ENCODE measurements at places on chromosomes 2 and 18.

DNA sequence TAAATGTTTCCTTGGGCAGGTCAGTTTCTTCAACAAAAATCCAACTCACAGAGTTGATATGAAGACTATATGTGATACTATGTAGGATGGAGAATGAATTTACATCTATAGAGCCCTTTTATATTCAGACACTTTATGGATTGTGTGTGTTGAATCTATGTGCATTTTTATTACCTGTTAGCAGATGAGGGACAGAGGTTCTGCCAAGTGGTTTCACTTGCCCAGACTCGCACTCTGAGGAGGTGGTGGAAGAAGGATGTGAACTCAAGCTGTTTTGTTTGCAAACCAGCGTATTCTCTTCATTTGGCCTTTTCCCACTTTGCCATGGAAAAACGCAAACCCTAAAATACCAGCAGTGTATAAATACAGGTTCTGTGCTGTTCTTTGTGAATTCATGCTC, 237.6 kb downstream of the TDRD15 start:
- DNase-seq, result no peak

- DNase-seq, result no peak
Measured at GRCh38 chr2:43406651-43407279, 180.4 kb upstream of the ZFP36L2 start.

- no peak for DNase-seq
Measured at GRCh38 chr2:43007901-43008300, 215.5 kb upstream of the HAAO start.

DNA sequence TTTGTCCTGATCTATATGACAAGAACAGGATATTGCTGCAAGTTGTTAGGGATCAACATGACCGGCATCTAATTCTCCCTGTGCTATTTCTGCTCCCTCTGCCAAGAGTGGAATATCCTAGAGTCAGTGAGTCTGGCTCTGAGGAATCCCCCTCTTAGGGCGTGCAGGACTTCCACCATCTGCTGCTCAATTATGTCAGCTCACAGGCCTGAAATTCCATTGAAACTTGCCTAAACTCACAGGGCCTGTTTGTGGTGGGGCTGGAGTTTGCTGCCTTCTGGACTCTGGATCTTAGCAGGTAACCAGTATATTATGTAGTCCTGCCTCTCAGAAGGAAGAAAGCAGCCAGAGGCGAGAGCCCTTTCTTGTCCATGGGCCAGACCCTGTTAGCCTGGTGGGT, 323.0 kb downstream of the TSN start:
- DNase-seq, result no peak

GRCh38 chr2:204138206-204138605, 201.6 kb downstream of the ICOS start:
- DNase-seq, result no peak

GRCh38 chr2:167420211-167420610, 531.9 kb downstream of the XIRP2 start:
- DNase-seq, result no peak

GRCh38 chr18:6001867-6002266, 106.5 kb upstream of the TMEM200C start:
- no peak for DNase-seq
